CD4-positive, CD25-positive, alpha-beta regulatory T cell (primary cell): ENCODE measurements at places on chromosomes 3 and 15.

DNA sequence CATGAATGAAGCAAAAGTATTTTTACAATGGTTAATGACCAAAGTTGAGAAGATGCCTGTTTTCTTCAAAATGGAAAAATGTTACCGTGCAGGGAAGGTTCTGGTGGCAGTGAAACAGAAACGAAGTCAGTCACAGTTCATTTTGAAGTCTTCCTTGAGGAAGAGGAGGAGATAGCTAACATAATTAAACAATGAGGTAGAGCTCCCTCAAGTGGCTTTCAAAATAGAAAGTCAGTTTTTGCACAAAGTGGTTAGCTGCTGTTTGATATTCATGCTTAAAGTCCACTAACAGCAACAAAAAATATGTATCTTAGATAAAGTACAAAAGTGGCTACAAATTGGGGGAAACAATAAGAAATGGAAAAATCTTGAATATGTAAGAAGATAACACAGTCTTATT, 87.3 kb downstream of the TFG start:
- H3K27ac ChIP-seq, result no peak overlapping the region
- H3K4me1 ChIP-seq, result no peaks in the 10 kb centered on the region
- no peak for DNase-seq
- H3K36me3 ChIP-seq, result no peaks in the 10 kb centered on the region

DNA sequence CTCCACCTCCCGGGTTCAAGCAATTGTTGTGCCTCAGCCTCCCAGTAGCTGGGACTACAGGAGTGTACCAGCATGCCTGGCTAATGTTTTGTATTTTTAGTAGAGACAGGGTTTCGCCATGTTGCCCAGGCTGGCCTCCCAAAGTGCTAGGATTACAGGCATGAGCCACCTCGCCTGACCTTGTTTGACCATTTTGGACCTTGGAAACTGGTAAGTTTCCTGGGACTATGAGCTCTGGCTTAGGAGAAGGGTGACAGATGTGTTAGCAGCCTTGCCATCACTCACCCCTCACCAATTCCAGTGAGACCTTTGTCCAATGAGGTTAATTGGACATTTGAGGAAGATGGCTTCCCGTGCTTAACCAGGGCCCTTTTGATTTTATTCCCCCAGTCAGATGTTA, 19.9 kb downstream of the DNASE1L3 start:
- peaks cover 3% of the 10 kb centered on the region for H3K4me1 ChIP-seq
- no peak overlapping the region for H3K4me3 ChIP-seq
- no peaks in the 10 kb centered on the region for H3K36me3 ChIP-seq

GRCh38 chr15:101313041-101313761, 18.2 kb upstream of the SNRPA1 start:
- H3K4me1 ChIP-seq, result no peaks in the 10 kb centered on the region
- no peak for DNase-seq
- no peak overlapping the region for H3K4me3 ChIP-seq
- no peaks in the 10 kb centered on the region for H3K36me3 ChIP-seq
- H3K27me3 ChIP-seq, result no peaks in the 10 kb centered on the region
- H3K27ac ChIP-seq, result no peak overlapping the region

GRCh38 chr3:147906285-147906684, 497.1 kb downstream of the ZIC1 start:
- H3K27ac ChIP-seq, result no peak overlapping the region
- no peaks in the 10 kb centered on the region for H3K27me3 ChIP-seq
- no peak for DNase-seq
- no peaks in the 10 kb centered on the region for H3K36me3 ChIP-seq
- H3K4me3 ChIP-seq, result no peak overlapping the region

DNA sequence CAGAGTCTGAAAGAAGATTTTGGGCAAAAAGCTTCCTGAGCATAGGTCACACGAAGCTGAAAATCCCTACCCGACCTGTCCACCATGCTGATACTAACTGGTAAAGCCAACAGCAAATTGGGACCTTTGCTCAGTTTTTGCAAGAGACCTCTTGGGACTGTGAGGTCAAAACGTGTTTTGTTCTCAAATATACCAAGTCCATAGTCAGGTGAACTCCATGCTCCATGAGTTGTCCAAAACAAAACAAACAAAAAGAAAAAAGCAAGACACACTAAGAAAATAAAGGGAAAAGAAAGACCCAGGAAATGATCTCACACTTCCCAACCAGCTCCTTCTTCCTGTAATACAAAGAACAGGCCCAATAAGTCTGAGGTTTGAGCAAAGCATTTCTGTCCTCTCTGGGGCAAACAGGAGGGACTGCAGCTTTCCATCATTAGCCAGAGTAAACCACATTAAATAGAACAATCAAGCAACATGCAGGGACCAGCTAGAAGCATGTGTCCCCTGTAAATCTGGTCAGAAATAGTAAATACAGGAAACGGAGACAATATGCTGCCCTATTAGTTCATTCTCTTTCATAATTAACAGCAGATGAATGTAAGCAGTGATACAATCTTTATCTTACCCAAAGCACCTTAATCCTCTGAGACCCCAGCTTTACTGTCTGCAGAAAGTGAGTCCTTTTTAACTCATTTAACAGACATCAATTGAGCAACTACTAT, 125.0 kb upstream of the LIPC start:
- H3K4me1 ChIP-seq, result no peaks in the 10 kb centered on the region
- H3K36me3 ChIP-seq, result no peaks in the 10 kb centered on the region
- DNase-seq, result no peak
- no peak overlapping the region for H3K4me3 ChIP-seq

DNA sequence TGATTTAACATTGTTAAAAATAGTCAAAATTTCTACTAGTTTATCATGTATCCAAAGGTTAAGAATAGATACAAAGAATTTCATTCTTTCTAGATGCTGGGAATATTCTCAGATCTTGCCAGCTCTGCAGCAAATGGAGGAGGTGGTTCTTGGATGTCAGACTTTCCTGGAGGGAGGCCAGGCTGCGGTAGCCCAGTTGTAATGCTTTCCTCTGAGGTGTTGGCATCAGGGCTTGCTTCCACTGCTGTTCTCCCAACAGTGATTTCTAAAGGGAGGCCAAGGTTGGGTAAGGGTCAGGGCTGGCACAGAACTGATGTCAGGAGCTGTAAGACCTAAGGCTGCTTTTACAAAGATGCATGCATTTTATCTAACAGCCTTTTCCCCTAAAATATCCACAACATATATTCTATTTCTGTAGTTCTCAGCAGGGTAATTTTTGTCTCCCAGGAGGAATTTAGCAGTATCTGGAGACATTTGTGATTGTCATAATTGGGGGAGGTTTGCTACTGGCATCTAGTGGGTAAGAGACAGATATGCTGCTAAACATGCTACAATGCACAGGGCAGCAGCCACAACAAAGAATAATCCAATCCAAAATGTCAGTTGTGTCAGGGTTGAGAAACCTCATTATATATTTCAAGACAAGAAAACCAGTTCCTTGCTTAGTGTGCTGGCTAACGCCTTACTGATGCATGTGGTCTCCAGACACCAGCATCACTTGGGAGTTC, 42.0 kb upstream of the SPTSSB start:
- no peak for DNase-seq
- no peak overlapping the region for H3K27ac ChIP-seq
- H3K27me3 ChIP-seq, result no peaks in the 10 kb centered on the region
- no peak overlapping the region for H3K4me3 ChIP-seq
- no peaks in the 10 kb centered on the region for H3K36me3 ChIP-seq

DNA sequence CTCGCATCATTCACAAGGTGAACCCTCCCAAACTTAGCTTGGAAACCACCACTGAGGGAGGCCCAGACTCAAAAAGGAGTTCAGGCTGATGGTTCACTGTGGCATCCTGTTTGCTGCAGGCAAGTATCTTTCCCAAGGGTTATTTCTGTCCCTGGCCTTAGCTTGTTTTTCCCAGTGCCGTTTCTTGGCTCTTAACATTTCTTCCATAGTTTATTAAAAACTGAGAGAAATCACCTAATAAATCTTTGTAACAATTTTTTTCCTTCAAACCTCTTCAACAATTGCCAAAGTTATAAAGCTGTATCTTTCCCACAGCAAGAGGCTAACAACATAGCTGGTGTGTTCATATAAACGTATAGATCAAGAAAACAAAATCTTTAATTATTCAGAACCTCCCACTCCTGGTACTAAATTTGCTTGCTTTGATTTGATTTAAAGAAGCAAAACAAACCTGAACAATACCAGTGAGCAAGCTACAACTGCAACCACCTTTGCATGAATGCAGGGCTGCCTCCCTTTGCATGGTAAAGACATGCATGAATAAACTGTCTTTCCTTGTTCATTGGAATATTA, 234.9 kb upstream of the STT3B start:
- no peaks in the 10 kb centered on the region for H3K4me1 ChIP-seq
- DNase-seq, result no peak
- no peak overlapping the region for H3K4me3 ChIP-seq
- no peaks in the 10 kb centered on the region for H3K27me3 ChIP-seq
- no peaks in the 10 kb centered on the region for H3K36me3 ChIP-seq
- no peak overlapping the region for H3K27ac ChIP-seq

DNA sequence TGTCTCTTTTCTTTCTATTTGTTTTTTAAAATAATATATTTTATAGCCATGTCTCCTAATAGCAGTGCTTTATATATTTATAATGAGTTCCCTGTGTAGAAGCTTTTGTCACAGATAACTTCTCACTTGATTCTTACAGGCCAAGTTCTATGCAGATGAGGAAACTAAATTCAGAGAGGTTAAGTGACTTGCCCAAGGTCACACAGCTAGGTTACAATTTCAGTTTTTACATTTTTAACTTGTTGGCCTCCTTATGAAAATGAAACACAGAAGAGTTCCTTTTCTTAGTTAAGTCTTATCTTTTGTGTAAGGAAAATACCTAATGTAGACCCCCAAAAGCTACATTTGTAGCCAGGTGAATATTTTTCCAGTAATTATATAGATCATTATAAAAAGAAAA, 83.3 kb upstream of the SOX2 start:
- H3K36me3 ChIP-seq, result no peaks in the 10 kb centered on the region
- H3K27ac ChIP-seq, result no peak overlapping the region
- H3K4me3 ChIP-seq, result no peak overlapping the region
- H3K27me3 ChIP-seq, result no peaks in the 10 kb centered on the region
- DNase-seq, result no peak

GRCh38 chr15:67134067-67134838, 68.9 kb downstream of the SMAD3 start:
- H3K27me3 ChIP-seq, result no peaks in the 10 kb centered on the region
- H3K27ac ChIP-seq, result peak overlapping the region; percentile 90
- H3K4me3 ChIP-seq, result peak overlapping the region; percentile 68
- no peaks in the 10 kb centered on the region for H3K36me3 ChIP-seq

DNA sequence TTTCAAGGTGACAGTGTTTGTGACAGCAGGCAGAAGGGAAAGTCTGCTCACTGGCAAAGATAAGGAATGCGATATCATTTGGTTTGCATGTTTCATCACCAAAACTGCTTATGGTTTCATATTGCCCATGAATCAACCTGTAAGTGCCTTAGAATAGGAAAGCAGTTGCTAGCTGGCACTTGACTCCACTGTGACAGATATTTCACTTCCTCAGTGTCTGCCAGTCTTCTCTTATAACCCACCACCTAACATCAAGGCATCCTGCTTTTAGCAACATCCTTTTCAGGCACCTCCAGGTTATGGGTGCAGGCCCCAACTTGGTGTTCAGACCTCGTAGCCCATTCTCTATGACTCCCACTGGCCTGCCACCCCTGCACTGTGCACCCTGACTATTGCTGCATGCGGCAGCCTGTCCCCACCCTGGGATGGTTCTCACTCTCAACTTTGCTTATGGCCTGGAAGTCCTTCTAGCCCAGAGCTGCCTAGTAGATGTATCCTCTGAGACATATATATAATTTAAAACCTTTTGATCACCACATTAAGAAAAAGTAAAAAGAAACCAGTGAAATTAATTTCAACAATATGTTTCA, 154.4 kb upstream of the RARB start:
- H3K27ac ChIP-seq, result no peak overlapping the region
- no peaks in the 10 kb centered on the region for H3K27me3 ChIP-seq
- H3K4me1 ChIP-seq, result no peaks in the 10 kb centered on the region
- DNase-seq, result no peak
- H3K36me3 ChIP-seq, result no peaks in the 10 kb centered on the region

DNA sequence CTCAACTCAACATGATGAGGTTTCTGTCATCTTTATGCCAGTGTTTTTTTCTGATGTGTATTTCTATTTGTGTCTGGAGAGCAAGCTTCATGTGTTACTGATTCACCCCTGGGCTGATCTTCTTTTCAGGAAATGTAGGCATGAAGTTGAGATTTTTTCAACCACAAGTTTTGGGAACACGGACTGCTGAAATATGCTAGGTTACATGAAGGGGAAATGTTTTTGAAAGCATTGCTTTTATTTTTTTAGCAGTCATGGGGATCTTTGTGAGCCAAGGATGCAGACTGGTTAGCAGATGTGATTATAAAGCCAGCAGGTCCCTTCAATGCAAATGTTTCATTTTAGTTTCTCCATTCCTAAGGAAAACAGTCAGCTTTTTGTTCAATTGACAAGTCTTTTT, 219.3 kb upstream of the COL8A1 start:
- H3K27ac ChIP-seq, result no peak overlapping the region
- H3K36me3 ChIP-seq, result no peaks in the 10 kb centered on the region
- DNase-seq, result no peak
- no peak overlapping the region for H3K4me3 ChIP-seq
- H3K4me1 ChIP-seq, result no peaks in the 10 kb centered on the region

- peak; percentile 79 for DNase-seq
- no peaks in the 10 kb centered on the region for H3K27me3 ChIP-seq
- H3K4me3 ChIP-seq, result peak overlapping the region; percentile 92
Observed at GRCh38 chr15:38560456-38560926, 4.1 kb downstream of the RASGRP1 start.

DNA sequence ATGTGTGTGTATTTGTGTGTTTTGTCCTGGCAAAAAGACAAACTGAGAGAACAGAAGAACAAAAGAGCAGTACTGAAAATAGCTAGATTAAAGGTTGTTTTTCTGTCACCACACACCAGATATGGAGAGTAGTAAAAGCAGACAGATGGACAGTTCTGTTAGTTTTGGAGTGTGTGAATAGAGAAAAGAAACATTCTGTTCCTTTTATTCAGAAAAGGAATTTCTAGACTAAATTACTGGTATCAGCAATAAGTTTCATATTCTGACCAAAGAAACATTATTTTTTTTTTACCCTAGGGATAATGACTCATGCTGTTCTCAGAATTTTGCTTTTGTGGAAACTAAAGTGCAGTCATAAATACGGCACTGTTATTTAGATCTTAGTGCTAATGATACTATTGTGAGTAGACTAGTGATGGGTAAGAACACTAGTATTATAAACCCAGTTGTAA, 32.9 kb downstream of the PIK3CA start:
- no peaks in the 10 kb centered on the region for H3K27me3 ChIP-seq
- peak overlapping the region; percentile 16 for H3K4me3 ChIP-seq
- no peaks in the 10 kb centered on the region for H3K36me3 ChIP-seq
- no peak overlapping the region for H3K27ac ChIP-seq
- no peak for DNase-seq

DNA sequence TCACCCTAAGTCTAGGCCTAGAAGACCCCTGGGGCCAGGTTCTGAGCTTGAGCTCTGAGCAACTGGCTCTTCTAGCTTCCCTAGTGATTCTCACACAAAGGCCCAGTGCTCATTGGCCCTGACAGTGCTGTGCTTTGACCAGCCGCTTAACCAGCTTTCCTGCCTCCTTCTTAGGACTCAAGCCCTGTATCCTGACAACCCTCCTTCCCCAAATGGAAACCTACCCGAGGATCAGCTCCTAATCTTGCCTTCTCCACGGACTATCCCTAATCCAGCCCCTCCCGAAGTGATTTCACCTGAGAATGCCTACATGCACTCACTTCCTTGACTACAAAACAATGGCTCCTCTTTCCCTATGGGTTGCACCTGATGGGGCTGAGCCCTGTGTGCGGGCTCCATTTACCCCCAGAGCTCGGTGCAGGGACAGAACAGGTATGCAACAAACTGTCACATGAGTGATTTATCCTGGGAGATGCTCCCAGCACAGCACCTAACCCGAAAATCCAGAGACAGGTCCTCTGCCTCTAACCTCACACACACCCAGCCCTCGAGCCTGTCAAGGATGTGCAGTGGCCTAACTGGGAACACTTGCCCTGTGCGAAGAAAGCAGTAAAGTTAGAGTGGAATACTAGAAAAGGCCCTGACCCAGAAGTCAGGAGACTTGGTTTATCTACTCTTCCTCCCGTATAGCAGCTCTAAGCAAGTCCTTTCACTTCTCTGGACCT, 2.3 kb downstream of the MEGF11 start:
- no peak overlapping the region for H3K4me3 ChIP-seq
